GM23248 (cell line): ENCODE measurements at places on chromosomes 2 and 18. TPM values are rescaled to one million over a fixed set of nuclear protein-coding genes. Genes with fewer than 3 reads are reported as not detected.

DNA sequence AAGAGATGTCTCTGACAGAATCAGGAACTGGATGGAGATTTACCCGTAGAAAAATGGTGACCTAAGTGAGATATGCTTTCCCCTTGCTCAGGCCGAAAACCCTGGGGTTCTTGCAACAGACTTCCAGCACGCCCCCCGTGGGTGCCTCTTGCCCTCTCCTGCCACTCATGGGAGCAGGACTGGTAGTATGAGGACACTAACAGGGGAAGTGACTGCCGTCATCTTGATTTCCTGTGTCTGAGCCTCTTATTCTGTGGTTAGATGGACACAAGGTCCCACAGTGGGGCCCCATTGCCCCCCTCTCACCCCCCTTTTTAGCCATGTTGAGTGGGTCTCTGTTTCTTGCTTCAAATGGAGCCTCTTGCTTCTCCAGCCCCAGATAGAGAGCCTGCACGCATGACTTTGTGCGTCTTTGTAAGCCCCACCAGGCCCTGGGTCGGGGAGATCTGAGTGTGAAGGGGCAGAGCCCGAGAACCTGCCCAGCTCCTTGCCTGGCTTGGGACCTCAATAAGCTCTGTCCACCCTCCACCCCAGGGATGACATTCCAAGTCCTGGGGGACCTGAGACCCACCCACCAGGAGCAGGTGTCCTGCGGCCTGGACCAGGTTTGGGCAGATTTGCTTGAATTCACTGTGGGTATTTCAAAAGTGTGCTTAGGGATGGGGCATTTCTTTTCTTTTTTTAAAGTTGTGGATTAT, 12.6 kb downstream of the GNLY start:
- DNase-seq: no peak

Gene HOXD4
- polyA plus RNA-seq: 0.54 and 1.4 TPM in 2 replicates

DNA sequence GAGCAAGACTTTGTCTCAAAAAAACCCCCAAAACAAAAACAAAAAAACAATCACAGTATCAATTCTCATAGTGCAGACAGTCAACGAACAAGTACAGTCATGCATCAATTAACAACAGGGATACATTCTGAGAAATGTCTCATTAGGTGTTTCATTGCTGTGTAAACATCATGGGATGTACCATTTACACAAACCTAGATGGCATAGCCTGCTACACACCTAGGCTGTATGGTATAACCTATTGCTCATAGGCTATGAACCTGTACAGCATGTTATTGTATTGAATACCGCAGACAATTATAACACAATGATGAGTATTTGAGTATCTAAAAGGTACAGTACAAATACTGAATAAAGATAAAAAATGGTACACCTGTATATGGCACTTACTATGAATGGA, 67.8 kb upstream of the LMAN1 start:
- DNase-seq: no peak

DNA sequence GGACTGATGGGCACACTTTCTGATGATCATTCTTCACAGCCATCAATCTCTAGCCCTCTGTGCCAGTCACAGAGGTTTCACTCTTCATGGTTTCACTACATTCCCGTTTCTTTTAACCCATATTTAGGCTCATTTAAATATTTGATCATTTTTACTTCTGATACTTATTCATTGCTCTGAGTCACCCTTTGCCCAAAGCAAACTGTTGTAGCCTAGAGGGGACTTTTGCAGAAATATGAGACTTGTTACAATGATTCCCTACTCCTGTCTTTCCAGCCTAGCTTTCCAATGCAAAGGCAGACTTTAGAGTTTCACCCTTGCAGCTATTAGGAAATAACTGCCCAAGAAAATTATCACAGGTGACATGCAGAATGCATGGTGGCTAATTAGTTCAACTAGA, 444.2 kb downstream of the PTPRM start:
- peak; percentile 1 for DNase-seq

Gene ASIC4
- not detected in 2 replicates for polyA plus RNA-seq

DNA sequence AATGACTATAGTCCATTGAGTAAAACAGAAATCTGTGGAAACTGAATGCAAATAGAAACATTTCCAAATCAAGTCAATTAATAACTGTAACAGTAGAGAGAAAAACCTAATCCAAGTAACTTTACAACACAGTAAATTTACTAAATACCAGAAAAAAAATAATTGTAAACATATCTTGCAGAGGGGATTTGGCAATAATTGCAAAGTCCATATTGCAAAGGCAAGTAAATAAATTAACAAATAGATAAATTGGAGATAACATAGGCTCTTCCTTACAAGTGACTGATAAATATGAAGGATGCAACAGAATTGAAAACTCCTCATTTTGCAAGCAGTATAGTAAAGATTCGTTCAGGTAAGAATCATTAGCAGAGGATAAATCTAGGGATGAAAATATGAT, 65.0 kb downstream of the SMC6 start:
- no peak for DNase-seq
